ENCODE measurements at places on chromosomes 1 and 21. TPM values are rescaled to one million over a fixed set of nuclear protein-coding genes. Genes with fewer than 3 reads are reported as not detected.

Gene BACH1
- 46.5 TPM for total RNA-seq

GRCh38 chr1:1307923-1308755 lies at the start of the genes ACAP3 and PUSL1:
TSS of gene ACAP3 (minus strand) at chr1:1307930. CDS start at chr1:1307815, 115 bp downstream.
TSS of gene PUSL1 (plus strand) at chr1:1308597. CDS start at chr1:1308644, 47 bp downstream.
- peaks cover 36% of the 10 kb centered on the region for H3K4me1 ChIP-seq
- DNase-seq, result peak; percentile 92
- peak within 1 kb of the TSS; percentile 77 for H3K27ac ChIP-seq
- peak within 1 kb of the TSS; percentile 61 for H3K4me3 ChIP-seq
- no peaks in the 10 kb centered on the region for H3K27me3 ChIP-seq

GRCh38 chr1:150628766-150629114 lies 672 bp downstream of the ENSA start:
- no peak for DNase-seq
- H3K4me3 ChIP-seq, result peak overlapping the region; percentile 78
- peaks cover 29% of the 10 kb centered on the region for H3K4me1 ChIP-seq
- H3K27me3 ChIP-seq, result no peaks in the 10 kb centered on the region

DNA sequence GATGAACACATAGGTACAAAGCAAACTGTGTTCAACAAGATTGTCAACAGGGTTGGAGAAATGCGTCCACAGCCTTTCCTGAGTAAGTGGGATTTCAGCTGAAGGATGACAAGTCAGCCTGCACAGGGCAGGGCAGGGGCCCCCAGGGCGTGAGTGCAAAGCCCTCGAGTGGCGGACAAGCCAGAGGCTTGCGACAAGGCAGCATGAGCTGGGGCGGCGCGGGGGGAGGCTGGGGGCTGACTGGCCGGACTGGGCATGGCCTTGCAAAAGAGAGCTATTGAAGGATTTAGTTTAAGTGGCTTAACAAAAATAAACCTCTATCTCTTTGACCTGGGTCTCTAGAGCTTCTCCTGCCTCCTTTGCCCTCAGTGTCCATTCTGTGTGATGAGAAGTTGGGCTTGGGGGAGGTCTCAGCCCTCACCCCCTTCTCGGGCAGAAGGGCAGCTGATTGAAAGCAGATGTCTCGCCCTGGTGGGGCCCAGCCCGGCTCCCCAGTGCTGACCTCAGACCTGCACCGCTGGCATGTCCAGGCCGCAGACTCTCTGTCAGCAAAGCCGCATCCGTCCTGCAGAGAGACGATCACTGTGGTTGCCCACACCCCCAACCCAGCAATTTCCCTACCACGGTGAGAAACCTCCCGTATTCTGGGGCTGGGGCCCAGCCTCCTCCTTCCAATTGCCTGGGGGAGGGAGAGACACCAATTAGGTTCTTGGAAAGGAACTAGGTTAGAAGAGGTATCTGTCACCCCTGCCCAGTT lies 24.3 kb upstream of the EPS8L3 start:
- no peaks in the 10 kb centered on the region for H3K27me3 ChIP-seq
- DNase-seq, result peak; percentile 18
- peaks cover 59% of the 10 kb centered on the region for H3K4me1 ChIP-seq
- no peak overlapping the region for H3K27ac ChIP-seq
- no peaks in the 10 kb centered on the region for H3K36me3 ChIP-seq
- no peak overlapping the region for H3K4me3 ChIP-seq

DNA sequence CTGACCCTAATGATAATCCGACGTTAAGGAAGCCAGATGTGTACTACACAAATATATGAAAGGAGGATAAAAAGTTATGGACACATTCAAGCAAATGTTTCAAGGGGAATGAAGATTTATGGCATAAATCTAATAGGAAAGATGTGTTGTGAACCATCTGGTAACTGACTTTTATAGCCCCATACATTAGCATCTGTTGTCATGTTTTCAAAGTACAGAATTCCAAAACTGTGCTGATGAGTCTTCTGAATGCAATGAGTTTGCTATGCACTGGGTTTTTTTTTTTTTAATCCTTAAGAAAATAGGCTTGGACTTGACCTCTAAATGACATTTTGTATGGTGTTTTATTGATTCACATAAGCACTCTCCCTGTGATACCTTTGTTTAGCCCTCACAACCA lies 158.5 kb upstream of the ESRRG start:
- H3K4me1 ChIP-seq, result no peaks in the 10 kb centered on the region
- H3K27me3 ChIP-seq, result no peaks in the 10 kb centered on the region
- DNase-seq, result no peak

Measured in CD4-positive, alpha-beta memory T cell (primary cell).